ENCODE measurements at places on chromosomes 5 and 9.

- DNase-seq = no peak
Observed at GRCh38 chr9:30482499-30482898, 1901.9 kb upstream of the ACO1 start.

DNA sequence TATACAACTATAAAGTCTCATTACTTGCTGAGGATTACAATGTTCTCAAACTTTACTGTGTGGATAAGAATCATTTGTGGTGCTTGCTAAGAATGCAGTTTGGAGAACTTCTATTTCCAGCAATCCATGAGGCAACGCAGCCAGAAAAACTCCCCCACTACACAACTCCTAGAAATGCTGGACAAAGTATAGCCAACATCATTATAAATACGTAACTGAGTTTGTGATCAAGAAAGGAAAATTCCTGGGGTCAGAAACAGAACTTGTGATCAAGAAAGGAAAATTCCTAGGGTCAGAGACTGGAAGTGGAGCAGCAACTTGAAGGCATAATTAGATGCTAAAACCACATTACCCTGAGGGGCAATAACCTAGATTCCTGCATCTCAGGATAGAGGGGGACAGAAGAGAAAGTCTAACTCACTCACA, 81.1 kb downstream of the MAT2B start:
- DNase-seq = no peak

GRCh38 chr5:93092349-93093105, 488.5 kb downstream of the NR2F1-AS1 start:
- DNase-seq = no peak

DNA sequence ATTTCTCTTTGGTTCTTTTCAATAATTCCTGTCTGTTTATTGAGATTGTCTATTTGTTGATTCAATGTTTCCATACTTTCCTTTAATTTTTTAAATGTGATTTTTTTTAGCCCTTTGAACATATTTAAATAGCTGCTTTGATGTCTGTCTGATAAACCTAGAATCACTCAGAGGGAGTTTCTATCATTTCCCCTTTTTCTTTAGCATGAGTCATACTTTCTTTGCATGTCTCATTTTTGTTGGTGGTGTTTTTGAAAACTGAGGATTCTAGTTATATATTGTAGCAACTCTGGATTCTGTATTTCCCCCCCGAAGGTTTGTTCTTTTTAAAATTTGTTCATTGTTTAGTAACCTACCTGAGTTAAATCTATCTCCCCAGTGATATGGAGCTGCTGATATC, 24.2 kb upstream of the ZNF618 start:
- no peak for DNase-seq

- peak; percentile 29 for DNase-seq
Observed at GRCh38 chr9:36878986-36879982, 154.8 kb downstream of the PAX5 start.

DNA sequence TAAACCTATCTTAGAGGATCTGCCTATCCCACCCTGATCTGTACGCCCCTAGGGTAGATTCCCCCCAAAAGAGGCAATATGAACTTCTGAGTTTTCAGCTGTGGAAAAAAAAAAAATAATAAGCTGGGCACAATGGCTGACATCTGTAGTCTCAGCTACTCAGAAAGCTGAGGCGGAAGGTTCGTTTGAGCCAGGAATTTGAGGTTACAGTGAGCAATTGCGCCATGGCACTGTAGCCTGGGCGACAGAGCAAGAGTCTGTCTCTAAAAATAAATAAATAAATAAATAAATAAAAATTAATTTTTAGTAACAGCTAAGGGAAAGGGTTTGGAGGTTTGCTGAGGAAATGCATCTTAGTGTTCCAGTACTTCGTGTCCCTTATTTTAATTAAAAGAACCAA, 21.1 kb upstream of the SLC28A3 start:
- DNase-seq = no peak

DNA sequence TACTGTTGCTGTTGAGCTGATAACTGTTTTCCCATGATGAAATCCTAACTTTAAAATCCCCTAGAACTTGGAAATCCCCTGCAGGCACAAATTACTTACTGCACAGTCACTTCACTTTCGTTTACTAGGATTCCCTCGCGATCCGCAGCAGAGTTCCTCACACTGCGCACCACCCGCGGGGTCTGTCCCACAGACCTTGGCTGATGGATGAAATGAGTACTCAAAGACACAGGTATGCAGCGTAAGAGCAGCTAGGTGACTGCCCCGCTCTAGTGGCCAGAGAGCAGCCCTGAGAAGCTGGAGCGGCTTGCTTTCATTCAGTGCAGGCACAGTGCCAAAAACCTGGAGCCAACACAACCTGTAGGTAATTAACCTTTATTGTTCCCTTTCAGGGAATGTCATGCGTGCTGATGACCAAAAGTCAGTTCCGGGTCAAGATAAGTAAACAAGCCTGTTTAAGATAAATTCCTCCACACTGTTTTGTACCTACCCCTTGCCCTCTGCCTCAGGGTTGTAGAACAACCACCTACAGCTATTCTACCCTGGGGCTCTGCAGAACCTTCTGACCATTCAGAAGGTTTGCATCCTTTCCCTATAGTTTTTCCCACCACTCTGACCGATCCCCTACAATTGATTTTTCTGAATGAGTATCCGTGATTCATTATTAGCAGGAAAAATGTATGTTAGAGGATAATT, 191.2 kb downstream of the CDH9 start:
- no peak for DNase-seq

- DNase-seq = no peak
Observed at GRCh38 chr9:87276327-87276841, 221.3 kb upstream of the DAPK1 start.

DNA sequence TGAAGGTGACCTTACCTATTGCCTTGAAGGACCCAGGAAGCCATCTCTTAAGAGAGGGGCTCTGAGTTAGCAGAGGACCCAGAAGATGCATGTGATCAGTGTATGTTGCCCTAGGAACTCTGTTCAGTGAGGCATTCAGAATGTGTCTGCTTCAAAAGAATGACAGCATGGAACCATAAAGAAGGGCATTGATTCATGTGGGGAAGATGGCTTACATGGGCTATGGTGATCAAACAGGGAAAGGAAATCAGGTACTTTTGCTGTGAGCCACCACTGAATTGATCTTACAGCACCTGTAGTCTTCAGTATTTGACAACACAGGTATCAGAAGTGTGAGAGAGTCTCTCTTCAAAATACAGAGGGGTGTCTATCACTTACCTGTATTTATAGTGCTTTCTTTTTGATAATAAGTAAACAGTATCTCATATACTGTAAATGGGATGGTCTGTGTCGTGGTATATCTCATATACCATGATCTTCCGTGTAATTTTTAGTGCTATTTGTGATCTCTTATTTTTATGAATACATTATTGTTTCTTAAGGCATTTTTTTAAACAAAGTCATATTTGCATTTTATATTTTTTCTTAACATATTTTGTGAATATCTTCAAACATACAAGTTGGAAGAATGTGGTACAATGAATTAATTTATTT, 57.0 kb downstream of the FOCAD start:
- no peak for DNase-seq

DNA sequence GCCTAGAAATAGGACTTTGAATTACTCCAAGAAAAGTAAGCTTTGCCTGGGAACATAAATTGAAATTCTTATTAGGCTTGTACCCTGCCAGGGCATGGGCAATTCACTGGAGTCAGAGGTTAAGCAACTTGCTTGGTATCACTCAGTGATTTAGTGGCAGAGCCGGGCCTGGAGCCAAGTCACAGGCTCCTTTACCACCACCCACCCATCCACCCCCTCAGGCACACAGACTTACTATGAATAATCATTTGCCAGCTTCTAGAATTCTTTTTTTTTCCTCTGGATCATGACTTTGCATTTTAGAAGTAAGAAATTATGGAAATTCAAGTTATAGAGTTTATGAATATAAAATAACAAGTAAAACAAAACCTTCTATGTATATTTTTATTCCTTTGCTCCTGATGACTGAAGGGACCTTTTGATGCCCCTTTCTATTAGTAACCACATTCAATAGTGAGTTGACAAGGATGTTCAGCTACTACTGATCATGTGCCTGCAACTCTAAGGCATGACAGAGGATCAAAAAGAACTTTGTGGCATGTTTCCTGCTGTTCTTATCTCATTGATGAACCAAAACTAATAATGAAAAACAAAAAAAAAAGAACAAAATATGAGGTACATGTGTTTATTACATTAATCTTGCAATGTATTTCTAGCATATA, 614.7 kb downstream of the TLR4 start:
- DNase-seq = no peak

- DNase-seq = no peak
Observed at GRCh38 chr9:97591535-97591934, 41.6 kb downstream of the TSTD2 start.

- DNase-seq = no peak
Observed at GRCh38 chr5:54775645-54776044, 209.7 kb downstream of the ESM1 start.

- no peak for DNase-seq
Observed at GRCh38 chr9:80720579-80720978, 968.8 kb downstream of the TLE1 start.

GRCh38 chr5:80502800-80503199, 14.9 kb downstream of the FAM151B start:
- DNase-seq = no peak

DNA sequence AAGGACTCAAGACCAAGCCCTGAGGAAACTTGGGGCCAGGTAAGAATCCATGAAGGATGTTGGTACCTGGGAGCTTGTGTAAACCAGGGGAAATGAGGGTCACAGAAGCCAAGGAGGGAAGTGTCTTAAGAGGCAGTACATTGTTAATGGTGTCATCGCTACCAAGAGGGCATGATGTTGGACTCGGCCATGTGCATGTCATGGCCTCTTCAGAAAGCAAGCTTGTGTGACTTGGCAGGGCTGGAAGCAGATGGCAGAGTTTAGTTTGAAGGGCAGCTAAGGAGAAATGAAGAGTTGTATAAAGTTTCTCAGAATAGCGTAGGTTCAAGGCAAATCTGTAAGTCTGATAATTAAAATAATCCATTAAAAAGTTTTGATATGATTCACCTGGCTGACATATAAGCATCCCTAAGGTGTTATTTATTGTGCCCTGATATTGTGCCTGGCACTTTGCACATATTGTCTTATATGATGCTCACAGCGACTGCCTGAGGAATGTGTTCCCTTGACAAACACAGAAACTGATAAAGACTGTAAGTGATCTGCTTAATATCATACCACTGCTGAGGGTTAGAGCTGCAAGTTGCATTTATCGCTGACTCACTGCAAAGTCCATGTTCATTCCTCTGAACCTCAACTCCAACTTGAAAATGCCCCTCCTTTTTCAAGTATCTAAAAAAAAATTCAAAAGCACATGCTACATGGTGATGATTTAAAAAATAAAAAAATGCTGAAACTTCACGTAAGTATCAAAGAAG, 81.3 kb upstream of the PTPN3 start:
- DNase-seq = no peak

GRCh38 chr5:176901260-176902101, 2.3 kb upstream of the HK3 start:
- no peak for DNase-seq

GRCh38 chr5:135173662-135174290, 139.7 kb upstream of the PITX1 start:
- no peak for DNase-seq

DNA sequence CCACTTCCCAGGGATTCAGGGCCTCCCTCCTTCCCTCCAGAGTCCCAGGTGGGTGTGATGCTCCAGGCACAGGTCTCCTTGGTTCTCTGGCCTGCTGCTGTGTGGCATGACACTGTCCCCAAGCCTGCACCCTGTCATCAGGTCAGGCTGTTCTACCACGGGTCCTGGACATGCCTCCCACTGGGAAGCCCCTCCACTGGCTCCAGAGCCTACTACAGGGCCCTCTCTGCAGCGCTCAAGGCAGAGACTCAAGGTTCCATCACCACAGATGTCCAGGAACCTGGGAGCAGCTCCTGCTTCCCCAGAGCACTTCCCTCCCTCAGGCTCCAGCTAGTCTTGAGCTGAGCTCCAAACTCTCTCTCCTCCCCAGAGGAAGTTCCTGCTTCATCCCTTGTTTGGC, 237.3 kb downstream of the PBX3 start:
- DNase-seq = no peak

DNA sequence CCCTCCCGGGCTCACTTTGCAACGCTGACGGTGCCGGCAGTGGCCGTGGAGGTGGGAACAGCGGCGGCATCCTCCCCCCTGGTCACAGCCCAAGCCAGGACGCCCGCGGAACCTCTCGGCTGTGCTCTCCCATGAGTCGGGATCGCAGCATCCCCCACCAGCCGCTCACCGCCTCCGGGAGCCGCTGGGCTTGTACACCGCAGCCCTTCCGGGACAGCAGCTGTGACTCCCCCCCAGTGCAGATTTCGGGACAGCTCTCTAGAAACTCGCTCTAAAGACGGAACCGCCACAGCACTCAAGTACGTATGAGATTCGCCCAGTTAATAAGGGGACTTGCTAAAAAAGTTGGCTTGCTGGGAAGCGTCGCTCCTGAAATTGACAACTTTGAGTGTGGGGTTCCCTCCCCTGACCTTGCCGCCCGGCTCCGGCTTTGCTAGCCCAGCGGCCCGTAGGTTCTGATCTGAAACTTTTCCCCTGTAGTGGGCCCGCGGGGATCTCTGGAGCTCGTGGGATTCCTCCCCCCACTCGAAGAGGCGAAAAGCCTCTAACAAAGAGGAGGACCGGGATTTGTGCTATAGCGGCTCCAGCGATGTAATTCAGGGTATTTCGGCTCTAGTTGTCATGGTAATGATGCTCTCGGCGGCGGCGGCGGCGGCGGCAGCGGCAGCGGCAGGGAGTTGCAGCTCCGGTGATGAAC, 572 bp downstream of the NR4A3 start:
- DNase-seq = peak; percentile 66

DNA sequence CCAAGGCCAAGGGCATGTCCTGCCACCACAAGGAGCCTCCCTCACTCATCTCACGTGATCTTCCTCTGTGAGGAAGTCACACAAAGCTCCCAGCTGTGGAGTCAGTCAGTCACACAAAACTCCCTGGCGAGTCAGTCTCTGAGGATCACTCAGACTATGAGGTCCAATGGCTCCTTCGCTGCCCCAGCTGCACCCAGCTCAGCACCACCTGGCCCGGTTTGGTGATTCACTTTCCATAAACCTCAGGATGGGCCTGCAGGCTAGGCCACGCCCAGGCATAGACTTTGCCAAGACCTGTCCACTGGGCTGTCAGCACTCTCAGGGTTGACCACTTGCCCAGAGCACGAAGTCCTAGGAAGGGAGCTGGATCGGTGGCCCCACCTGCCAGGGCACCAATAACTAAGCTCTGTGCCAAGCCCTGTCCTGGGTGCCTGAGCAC, 233.8 kb downstream of the HSPA4 start:
- no peak for DNase-seq

DNA sequence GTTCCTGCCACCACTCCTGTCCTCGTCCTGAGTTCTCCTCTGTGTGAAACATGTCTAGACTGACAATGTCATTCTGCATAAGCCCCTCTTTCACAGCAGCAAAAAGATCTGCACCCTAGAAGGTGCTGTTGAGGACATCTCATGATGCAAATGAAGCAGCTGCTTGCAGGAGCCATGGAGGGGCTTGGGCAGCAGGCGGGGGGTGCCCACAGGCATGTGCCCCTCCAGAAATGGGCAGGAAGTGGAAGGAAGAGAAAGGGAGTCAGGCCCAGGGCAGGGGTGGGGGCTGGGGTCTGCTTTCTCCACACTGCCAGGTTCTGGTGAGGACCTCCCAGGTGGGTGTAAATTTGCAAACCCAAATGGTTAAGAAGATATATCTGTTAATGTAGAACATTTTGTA, 54.5 kb upstream of the KCNMB1 start:
- no peak for DNase-seq

All from activated T-cell treated with anti-CD3 and anti-CD28 coated beads, Interleukin-2, amount 50 U/mL, for 48 hours (primary cell).